MV-4-11 (cell line): ENCODE measurements at places on chromosomes 11 and 22.

GRCh38 chr22:17970201-17970708 lies 54.1 kb downstream of the MICAL3 start:
- no peak for DNase-seq

DNA sequence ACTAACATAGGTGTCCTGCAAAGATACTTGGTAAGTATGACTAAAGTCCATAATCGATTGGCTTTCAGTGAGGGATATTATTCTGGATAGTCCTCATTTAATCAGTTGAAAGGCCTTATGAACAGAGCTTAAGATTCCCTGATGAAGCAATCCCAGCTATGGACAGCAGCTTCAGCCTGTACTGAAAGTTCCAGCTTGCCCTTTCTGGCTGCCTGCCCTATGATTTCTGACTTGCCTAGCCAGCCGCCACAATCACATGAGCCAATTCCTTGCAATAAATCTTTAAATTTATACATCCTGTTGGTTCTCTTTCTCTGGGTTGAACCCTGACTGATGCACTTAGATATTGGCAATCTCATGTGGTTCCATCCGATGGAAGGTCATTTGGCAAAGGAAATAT lies 759.0 kb upstream of the API5 start:
- no peak for DNase-seq

DNA sequence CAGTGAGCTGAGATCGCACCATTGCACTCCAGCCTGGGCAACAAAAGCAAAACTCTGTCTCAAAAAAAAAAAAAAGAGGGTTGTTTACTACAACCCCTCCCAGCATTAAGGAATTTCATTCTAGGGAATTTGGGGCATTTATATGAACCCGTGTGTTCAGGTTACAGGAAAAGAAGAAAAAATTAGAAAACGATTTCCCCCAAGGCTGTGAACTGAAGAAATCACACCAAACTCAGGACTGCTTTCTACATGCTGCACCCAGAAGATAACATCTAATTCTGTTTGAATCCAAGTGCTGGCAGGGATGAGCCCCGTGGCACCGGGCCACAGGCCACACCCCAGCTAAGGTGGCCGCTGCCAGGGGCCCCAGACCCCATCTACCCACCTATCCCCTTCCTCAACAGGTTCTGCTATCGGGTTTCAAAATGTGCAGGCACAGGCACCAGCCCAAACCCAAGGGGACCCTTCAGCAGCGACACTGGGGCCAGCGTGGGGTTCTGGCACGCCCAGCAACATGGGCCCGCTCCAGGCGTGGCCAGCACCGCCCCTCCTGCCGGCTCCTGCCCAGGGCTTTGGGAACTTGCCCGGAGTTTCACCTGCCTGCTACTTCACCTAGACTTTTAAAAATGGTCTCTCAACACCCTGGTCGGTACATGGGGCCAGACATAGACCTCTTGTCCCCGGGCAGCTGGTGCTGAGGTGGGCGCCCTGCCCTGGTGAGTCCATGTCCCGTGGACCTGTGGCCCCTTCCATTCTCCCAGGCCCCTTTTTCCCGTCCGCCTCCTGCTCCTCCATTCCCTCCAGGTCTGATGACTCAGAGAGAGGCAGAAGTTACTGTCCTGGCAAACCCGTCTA lies 11.8 kb downstream of the CELSR1 start:
- DNase-seq, result no peak

DNA sequence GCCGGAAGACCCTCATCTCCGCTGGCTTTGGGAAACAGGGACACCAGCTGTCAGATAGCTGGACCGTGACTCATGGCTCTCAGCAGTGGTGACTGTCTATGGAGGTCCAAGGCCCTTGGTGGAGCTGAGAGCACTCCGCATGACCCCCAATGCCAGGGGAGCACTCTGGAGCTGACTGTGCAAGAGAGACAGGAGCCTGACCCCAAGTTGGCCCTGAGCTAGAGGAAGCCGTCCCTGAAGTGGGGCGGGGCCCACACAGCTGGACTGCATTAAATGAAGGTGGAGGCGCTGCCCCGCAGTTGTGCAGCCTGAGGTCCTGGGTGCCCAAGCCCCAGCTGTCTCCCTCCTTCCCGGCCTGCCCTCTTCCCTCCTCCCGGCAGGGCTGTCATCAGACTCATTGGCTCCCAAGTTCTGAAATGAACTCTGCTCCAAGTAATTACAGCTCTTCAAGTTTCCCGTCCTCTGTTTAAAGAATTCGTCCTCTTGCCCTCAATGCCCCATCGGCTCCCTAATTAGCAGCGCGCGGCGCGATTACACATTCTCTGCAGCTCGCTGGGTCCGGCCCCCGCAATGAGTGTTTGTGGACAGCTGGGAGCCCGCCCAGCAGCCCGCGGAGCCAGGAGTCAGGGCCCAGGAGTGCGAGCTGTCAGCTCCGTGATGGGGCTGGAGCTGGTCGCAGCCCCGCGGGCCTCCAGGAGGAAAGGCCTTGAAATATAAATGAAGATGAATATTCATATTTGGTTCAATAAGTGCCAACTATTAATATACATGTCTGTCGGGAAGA lies 93.2 kb upstream of the LMO1 start:
- DNase-seq, result no peak

DNA sequence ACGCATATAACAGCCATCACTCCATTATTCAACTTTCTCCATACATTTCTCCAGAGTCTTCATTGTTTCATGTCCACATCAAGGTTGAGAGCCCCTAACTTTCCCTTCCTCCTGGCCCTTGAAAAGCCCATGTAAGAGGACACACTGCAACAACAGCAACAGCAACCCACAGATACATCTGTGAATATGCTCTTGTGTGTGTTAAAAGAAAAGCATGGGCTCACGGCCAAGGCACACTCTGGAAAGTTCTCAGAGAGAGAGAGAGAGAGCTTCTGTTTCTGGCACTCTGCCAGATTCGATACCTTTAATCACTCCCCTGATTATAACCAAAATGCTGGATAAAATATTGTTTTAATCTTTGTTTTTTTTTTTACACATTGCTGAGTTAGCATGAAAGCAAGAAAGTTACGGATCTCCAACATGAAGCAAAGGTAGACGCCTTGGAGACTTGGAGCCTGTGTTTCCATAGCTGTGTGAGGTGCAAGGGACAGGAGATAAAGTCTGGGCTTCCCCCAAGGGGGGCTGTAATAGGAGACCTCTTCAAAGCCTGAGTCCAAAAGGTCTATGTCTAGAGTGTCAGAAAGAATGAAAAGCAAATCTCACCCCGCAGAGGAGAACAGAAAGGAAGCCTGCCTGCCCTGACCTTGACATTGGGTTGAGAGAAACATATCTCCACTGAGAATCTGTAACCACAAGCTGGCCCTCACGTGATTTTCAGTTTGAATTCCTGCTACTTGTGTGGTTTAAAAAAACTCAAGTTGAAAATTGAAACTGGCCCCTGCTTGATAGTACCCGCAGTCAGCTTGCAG lies 33.7 kb upstream of the MPPED1 start:
- peak; percentile 75 for DNase-seq

DNA sequence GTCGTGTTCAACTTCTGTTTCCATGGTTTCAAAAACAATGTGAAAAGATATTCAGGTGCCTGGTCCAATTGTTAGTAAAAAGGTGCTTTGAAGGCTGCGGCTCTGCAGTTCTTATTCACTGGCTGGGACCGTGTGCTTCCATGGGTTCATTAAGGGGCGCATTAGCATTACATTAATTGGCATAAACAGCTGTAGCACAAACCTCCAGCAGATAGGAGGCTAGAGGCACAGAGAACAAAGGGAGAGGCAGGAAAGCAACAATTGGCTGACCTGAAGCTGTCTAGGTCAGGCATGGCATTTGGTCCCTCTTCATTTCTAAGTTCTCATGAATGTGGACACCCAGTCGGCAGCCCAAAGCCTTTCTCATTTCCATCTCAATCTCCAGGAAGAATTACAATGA lies 16.6 kb downstream of the PAK1 start:
- DNase-seq, result no peak

GRCh38 chr11:119344291-119345010 lies 2.1 kb downstream of the MFRP start:
- DNase-seq, result no peak

DNA sequence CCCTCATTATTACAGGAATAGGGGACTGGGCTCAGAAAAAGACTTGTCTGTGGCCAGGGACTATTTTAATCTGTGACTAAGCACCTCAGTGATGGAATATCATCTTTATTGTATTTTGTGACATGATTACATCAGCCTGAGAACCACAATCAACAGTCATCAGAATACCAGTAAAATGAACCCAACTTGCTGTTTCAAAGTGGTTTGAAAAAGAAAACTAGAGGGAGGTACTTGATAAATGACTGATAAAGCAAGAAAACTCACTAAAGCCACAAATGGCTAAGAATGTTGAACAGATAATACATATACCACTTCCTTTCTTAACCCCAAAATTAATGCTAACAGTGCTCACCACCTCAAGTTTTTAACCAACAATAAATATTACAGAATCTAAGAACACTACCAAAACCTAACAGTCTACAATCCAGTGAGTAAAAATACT lies 155.7 kb downstream of the ATG16L2 start:
- peak; percentile 76 for DNase-seq

DNA sequence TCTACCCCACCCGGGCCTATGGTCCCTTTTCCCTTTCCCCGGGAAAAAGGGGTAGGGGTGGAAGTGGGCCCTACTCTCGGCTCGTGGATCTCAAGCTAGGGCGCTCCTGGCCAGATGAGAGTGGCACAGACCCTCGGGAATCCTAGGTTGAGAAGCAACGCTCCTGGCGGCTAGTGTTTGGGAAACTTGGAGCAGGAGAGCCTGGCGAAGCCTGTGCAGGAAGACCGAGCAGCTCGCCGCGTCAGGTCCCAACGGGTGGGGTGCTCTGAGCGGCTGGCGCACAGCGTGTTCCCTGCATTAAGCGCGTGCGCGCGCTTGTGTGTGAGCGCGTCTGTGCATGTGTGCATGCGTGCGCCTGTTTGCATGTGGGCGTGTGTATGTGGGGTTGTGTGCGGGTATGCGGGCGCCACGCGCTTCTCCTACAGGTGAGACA lies 7.1 kb upstream of the FLI1 start:
- peak; percentile 35 for DNase-seq

DNA sequence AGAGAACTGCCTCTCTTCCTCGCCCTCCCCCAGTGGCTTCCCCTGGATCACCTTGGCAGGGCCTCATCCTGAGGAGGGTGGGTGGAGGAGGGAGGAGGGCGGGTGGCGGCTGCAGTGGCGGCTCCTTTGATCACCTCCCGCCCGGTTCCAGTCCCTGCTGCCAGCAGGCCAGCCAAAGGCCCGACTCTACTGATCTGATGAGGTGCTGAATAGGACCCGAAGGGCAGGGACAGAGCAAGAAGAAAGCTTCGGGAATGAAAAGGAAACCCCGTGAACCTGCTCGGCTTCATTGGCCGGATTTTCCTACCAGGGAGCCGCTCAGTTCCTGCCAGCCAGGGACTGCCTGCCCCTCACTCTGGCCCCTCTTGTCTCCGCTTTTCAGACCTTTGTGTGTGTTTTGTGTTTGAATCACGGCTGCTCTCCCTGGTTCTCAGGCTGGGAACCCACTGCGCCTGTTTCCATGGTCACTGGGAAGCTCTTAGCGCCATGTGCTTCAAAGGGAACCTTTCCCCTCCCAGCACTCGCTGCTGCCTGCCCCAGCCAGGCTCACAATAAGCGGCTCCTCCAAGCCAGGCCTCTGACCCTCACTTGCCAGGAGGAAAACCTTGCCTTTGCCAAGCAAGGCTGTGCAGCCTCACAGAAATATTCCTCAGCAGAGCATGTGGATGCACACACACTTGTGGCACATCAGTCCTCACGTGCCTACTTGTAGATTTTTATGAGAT lies 56.8 kb downstream of the C22orf31 start:
- DNase-seq, result no peak

DNA sequence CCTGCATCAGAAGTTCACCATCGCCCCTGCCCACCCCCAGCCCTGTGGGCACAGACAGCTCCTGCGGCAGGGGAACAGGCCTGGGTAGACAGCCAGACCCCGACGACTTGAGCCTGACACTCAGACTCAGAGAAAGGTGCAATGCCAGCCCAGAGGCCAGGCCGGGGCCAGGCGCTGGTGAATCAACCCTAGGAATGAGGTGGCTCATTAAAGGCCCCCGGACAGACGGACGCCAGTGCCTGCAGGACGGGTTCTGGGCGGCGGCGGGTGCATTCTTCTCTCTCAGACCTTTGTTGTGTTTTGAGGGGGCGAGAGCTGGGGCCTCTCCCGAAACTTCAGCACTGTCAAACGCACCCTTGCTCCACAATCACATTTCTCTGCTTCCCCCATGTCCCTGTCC lies 5.6 kb downstream of the OVOL1 start:
- DNase-seq, result no peak

DNA sequence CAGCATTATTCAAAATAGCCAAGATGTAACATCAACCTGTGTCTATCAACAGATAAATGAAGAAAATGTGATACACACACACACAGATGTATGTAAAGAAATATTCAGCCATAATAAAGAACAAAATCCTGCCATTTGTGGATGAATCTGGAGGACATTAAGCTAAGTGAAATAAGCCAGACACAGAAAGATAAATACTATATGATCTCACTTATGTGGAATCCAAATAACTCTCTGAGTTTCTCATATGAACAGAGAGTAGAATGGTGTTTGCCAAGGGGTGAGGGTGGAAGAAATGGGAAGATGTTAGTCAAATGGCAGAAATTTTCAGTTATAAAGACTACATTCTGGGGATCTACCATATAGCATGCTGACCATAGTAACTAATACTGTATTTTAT lies 224.2 kb downstream of the GUCY1A2 start:
- no peak for DNase-seq

GRCh38 chr22:33180356-33180755 lies 122.2 kb upstream of the SYN3 start:
- no peak for DNase-seq

- DNase-seq, result no peak
These were observed 736.5 kb upstream of the CCDC90B start for GRCh38 chr11:84022695-84023094.

GRCh38 chr22:46501701-46502100 lies 35.7 kb downstream of the CELSR1 start:
- no peak for DNase-seq

DNA sequence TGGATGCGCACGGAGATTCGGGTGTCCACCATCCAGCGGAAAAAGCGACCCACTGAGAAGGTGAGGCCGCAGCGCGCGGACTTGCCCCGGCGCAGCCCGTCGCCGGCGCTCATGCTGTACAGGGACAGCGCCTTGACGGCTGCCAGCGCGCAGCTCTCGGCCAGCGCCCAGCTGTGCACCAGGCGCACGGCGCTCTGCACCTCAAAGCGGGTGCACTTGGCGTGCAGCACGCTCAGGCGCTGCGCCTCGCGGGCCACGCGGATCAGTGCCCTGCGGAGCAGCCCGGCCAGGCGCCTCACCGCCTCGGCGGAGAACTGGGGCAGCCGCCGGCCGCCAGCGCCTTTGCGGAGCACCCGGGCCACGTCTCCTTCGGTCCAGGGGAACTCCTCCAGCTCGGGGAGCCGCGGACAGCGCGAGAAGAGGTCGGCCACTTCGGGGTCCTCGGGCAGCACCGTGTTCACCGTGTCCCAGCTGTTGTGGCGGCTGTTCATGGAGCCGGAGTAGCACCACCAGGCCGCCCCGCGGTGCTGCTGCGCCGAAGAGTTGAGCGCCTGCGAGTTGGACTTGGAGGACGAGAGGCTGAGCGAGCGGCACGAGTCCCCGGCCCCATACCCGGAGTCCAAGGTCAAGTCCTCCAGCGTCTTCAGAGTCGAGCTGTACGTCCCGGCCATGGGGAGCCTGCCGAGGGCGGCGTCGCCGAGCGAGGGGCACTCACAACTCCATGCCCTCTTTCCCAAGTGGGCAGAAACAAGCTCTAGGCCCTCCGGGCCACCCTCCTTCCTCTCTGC lies 703 bp downstream of the ABTB2 start:
- DNase-seq, result peak; percentile 42
